ENCODE measurements at places on chromosomes 1 and 21.

GRCh38 chr1:183138301-183138700 lies 47.8 kb upstream of the LAMC2 start:
- H3K36me3 ChIP-seq, result peaks cover 90% of the 10 kb centered on the region
- no peaks in the 10 kb centered on the region for H3K4me1 ChIP-seq

DNA sequence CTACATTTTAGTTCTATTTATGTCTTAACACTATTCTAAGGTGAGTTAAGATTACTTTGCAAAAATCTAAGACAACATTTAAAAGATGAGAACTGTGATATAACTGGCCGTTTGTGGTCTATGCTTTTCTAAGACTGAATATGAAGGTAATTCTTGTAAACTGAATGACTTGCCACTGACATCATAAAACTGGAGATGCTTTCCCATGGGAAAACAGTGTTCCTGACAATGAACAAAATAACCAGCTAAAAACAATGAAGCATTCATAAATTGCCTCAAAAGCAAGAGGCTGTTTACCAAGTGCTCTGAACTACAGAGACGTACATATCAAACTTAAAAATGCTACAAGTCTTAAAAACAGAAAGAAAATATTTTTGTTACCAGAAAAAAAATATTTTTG lies 54.7 kb downstream of the APP start:
- no peaks in the 10 kb centered on the region for H3K27me3 ChIP-seq
- H3K27ac ChIP-seq, result peak overlapping the region; percentile 77
- H3K36me3 ChIP-seq, result no peaks in the 10 kb centered on the region
- no peak overlapping the region for H3K4me3 ChIP-seq

DNA sequence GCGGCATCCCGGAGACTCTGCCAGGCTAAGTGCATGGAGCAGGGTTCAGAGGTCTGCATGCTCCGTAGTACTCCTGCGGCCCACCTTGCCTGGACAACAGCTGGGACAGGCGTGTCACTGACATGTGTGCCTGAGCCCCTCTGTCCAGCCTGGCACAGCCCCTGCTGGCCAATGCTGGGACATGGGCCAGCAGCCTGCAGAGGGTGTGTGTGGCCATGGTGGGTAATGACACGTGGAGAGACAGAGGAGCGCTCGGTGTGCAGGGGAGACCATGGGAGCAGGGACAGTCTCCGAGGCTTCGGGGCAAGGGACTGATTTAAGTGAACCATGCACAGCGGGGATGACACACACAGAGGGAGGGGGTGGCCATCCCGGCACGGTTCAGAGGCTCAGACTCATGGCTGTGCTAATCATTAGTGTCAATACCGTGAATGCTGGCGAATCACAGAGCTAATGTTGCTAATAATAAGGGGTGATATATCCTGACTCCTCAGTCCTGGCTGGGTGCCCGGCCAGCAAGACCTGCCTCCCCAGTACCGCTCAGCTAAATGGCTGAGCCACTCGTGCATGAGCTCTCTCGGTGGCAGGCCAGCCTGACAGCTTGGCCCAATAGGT lies 41.5 kb downstream of the IGSF21 start:
- no peak overlapping the region for H3K27ac ChIP-seq
- H3K36me3 ChIP-seq, result no peaks in the 10 kb centered on the region
- H3K27me3 ChIP-seq, result no peaks in the 10 kb centered on the region
- peak; percentile 86 for DNase-seq
- H3K4me1 ChIP-seq, result peaks cover 17% of the 10 kb centered on the region

DNA sequence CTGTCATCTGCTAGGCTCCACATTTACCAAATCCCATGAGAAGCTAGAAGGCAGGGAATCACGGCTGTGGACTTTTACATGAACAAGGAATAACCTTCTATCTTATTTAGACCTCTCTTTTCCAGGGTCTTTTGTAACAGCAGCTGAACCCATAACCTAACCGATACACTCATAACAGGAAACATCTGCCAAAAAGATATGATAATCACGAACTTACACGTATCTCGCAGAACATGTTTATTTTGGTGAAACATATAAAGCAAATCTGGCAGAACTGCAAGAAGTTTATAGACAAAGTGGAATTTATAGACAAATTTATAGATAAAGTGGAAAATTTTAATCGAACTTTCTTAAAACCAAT lies 20.4 kb downstream of the TINAGL1 start:
- H3K4me1 ChIP-seq, result peaks cover 6% of the 10 kb centered on the region
- DNase-seq, result no peak
- H3K27ac ChIP-seq, result no peak overlapping the region
- H3K4me3 ChIP-seq, result no peak overlapping the region
- H3K36me3 ChIP-seq, result no peaks in the 10 kb centered on the region

GRCh38 chr1:93495911-93496310 lies 48.0 kb downstream of the FNBP1L start:
- H3K4me3 ChIP-seq, result no peak overlapping the region
- no peaks in the 10 kb centered on the region for H3K27me3 ChIP-seq
- peaks cover 6% of the 10 kb centered on the region for H3K36me3 ChIP-seq

GRCh38 chr1:110412576-110412975 lies 5.1 kb upstream of the LAMTOR5 start:
- DNase-seq, result peak; percentile 78
- no peak overlapping the region for H3K27ac ChIP-seq
- 0 out of 2 replicates have a peak, but pooled peaks cover 3% of the 10 kb centered on the region for H3K4me1 ChIP-seq
- no peak overlapping the region for H3K4me3 ChIP-seq
- H3K27me3 ChIP-seq, result no peaks in the 10 kb centered on the region
- H3K36me3 ChIP-seq, result no peaks in the 10 kb centered on the region

DNA sequence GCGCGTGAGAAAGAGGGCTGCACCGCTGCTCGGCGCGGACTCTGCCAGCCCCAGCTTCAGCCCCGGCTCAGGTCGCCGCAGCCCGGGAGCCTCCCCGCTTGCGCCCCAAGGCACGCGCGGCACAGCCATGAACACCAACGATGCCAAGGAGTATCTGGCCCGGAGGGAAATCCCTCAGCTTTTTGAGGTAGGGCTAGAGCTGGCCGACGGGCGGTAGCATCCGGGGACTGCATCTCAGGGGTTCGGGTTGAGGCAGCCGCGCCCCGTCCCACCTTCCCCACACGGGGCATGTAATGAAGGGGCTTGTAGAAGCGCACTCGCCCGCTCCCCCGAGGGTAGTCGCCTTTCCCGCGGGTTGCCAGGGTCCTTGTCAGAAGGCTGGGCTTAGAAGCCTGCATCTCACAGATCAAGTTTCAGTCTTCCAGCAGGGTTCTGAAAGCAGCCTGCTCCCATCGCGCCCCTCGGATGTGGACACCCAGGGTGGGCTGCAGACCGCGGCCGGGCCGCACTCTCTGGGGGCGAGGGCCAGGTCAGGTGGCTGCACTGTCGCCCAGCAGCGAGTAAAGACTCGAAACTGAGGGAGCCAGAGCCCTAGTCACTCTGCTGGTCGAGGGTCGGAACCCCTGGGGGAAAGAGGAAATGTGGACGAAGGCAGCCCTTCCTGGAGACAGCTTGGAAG lies 507 bp downstream of the AK5 start:
- H3K4me1 ChIP-seq, result no peaks in the 10 kb centered on the region
- no peak for DNase-seq

GRCh38 chr21:45578811-45579381 lies 36.7 kb upstream of the SLC19A1 start:
- peaks cover 46% of the 10 kb centered on the region for H3K4me1 ChIP-seq
- no peak overlapping the region for H3K27ac ChIP-seq
- no peak overlapping the region for H3K4me3 ChIP-seq
- H3K27me3 ChIP-seq, result no peaks in the 10 kb centered on the region

DNA sequence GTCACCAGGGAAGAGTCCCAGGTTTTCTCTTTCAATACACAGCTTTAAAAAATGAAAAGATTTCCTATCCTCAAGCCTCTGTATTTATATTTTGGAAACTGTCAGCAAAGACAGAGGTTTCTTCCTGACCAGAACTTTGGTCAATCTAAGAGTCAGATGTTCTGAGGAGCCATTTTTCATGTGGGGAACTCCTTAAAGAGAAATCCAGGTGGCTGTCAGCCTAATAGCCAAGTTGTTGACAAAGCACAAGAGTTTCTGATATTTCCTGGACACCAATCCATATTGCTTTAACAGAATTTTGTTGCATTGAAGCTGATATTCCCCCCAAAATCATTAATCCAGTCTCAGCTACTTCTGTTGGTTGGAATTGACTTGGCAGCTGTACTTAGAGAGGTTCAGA lies 318.6 kb upstream of the NFIA start:
- no peak overlapping the region for H3K4me3 ChIP-seq
- H3K27me3 ChIP-seq, result no peaks in the 10 kb centered on the region
- H3K27ac ChIP-seq, result no peak overlapping the region
- no peaks in the 10 kb centered on the region for H3K36me3 ChIP-seq
- DNase-seq, result no peak

GRCh38 chr1:62991152-62991551 lies 207.2 kb downstream of the ATG4C start:
- no peak overlapping the region for H3K27ac ChIP-seq
- H3K4me3 ChIP-seq, result no peak overlapping the region
- H3K4me1 ChIP-seq, result no peaks in the 10 kb centered on the region
- no peak for DNase-seq
- no peaks in the 10 kb centered on the region for H3K36me3 ChIP-seq
- H3K27me3 ChIP-seq, result no peaks in the 10 kb centered on the region

DNA sequence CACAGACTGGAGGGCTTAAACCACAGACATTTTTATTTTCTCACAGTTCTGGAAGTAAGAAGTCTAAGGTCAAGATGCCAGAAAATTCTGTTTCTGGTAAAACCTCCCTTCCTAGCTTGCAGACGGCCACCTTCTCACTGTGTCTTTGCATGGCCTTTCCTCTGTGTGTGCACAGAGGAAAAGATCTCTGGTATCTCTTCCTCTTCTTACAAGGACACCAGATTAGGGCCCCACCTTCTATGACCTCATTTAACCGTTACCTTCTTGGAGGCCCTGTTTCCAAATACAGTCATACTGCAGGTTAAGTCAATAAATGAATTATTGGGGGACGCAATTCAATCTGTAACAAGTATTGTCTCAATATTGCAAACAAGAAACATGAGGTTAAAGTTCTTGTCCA lies 63.0 kb upstream of the PRDX6 start:
- H3K4me1 ChIP-seq, result 0 out of 2 replicates have a peak, but pooled peaks cover 9% of the 10 kb centered on the region
- no peak overlapping the region for H3K4me3 ChIP-seq

DNA sequence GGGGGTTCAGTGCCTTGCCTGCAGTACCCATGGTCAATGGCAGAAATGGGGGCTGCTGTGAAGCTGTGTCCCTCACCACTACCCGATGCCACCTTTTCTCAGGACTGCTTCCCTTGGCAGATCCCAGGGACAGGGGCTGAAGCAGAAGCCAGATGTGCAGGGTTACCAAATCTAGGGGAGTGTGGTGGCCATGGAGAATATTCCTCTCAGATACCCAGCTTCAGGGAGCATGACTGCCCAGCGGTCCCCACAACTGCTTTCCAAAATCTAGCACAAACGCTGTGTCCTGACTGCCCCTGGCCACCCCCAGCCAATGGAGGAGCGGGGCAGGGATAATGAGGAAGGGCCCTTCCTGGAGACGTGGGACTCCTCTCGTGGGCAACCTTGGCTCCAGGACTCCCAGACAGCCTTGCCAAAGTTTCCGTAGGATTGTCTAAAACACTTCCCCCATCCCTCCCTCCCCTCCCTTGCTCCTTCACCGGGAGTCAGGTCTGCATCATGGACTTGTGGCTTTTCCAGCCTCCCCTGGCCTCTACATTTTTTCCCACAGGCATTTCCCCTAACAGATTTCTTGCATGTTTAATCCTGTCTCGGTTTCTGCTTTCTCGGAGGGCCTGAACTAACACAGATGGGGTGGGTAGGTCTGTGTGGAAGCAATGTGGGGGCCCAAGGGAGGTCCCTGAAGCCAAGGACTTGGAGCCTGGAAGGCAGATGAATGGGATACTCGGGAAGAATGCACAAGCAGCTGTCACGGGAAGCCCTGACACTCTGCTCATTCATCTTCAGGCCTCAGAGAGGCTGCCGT lies 80.5 kb downstream of the OMA1 start:
- no peak for DNase-seq
- no peaks in the 10 kb centered on the region for H3K4me1 ChIP-seq
- no peak overlapping the region for H3K27ac ChIP-seq

DNA sequence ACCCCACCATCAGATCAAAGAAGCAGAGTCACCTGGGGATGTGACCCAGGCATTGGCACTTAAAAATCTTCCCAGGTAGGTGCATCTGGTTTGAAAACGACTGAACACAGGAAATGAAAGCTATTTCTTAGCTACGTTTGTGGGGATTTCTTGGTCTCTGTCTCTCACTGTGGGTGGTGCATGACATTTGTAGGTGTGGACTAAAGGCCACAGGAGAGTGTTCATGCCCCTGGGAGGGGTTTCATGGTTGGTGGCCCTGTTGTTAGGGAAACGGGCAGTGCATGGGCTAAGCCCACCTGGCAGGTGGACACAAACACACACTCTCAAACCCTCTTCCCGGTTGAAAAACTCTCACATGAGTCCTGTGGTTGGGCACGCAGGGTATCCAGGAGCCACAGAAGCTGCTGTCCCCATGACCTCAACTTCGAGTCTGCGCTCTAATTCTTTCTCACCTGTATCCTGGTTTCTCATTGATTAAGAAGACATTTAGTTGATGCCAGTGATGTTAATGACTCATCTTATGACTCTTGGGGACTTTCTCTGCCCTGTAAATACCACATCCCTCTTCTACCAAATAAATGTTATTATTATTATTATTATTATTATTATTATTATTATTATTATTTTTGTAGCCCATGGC lies 119.4 kb downstream of the MRPS6 start:
- no peak for DNase-seq
- no peak overlapping the region for H3K27ac ChIP-seq
- H3K27me3 ChIP-seq, result no peaks in the 10 kb centered on the region
- no peak overlapping the region for H3K4me3 ChIP-seq
- H3K36me3 ChIP-seq, result no peaks in the 10 kb centered on the region

GRCh38 chr1:81068726-81069125 lies 732.0 kb upstream of the ADGRL2 start:
- H3K27me3 ChIP-seq, result no peaks in the 10 kb centered on the region
- H3K4me1 ChIP-seq, result no peaks in the 10 kb centered on the region
- H3K36me3 ChIP-seq, result no peaks in the 10 kb centered on the region
- no peak overlapping the region for H3K4me3 ChIP-seq
- H3K27ac ChIP-seq, result no peak overlapping the region
- DNase-seq, result no peak

GRCh38 chr1:155569988-155570592 lies 7.5 kb upstream of the ASH1L start:
- no peaks in the 10 kb centered on the region for H3K4me1 ChIP-seq
- H3K27me3 ChIP-seq, result no peaks in the 10 kb centered on the region
- H3K27ac ChIP-seq, result no peak overlapping the region
- peaks cover 12% of the 10 kb centered on the region for H3K36me3 ChIP-seq
- H3K4me3 ChIP-seq, result no peak overlapping the region
- DNase-seq, result no peak

DNA sequence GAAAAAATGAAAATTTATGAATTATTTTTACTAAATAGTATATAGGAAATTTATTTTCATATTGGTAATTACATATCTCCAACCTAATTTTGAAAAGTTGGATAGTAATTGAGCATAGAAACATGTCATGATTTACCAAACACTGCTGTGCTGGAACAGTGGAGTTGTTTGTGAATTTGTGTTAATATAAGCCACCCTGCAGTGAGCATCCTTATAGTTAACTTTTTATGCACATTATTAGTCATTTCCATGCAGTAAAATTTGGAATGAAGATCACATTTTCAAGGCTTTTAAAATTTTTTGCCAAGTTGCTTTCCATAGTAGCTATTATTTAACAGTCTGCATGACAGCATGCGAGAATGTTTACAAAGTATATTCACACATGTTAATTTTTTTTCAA lies 78.3 kb downstream of the VPS26C start:
- H3K4me3 ChIP-seq, result no peak overlapping the region
- no peak for DNase-seq
- H3K4me1 ChIP-seq, result no peaks in the 10 kb centered on the region
- no peaks in the 10 kb centered on the region for H3K27me3 ChIP-seq

GRCh38 chr21:39083377-39084008 lies 99.8 kb downstream of the PSMG1 start:
- H3K36me3 ChIP-seq, result no peaks in the 10 kb centered on the region
- no peak overlapping the region for H3K27ac ChIP-seq
- no peaks in the 10 kb centered on the region for H3K4me1 ChIP-seq
- no peak for DNase-seq
- H3K27me3 ChIP-seq, result no peaks in the 10 kb centered on the region
